GM12864 (cell line): ENCODE measurements at places on chromosomes 1 and 21.

GRCh38 chr1:43274125-43274803, 4.5 kb downstream of the TMEM125 start:
- no peak for DNase-seq

GRCh38 chr1:95497566-95497965, 263.6 kb downstream of the RWDD3 start:
- DNase-seq, result no peak

GRCh38 chr1:186094172-186094571, 280.9 kb downstream of the TPR start:
- no peak for DNase-seq

DNA sequence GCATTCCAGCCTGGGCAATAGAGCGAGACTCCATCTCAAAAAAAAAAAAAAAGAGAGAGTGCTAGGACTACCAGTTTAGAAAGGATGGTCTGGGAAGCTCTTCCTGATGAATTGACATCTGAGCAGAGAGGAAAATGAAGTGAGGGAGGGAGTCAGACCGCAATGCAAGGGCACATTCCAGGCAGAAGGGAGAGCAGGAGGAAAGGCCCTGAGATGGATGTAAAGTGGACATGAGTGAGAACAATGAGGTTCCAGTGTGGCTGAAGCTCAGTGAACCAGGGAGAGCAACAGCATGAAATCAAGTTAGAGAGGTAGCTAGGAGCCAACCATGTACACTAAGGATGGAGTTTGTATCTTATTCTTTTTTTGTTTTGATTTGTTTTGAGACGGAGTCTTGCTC, 55.9 kb upstream of the SPOCD1 start:
- DNase-seq, result no peak

GRCh38 chr1:230493264-230493663, 67.1 kb upstream of the PGBD5 start:
- no peak for DNase-seq

DNA sequence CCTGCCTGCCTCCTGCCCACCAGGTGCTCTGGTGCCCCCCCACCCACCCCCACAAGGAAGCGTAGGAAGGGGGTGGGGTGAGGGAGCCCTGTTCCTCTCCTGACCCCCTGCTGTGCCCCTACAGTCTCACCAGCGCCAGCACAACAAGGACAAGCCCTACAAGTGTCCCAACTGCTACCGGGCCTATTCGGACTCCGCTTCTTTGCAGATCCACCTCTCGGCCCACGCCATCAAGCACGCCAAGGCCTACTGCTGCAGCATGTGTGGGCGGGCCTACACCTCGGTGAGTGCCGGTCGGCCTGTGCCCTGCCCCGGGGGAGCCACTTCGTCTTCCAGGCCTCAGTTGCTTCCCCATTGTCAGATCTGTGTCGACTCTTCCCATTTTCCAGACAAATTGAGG, 25.9 kb downstream of the A3GALT2 start:
- DNase-seq, result no peak

DNA sequence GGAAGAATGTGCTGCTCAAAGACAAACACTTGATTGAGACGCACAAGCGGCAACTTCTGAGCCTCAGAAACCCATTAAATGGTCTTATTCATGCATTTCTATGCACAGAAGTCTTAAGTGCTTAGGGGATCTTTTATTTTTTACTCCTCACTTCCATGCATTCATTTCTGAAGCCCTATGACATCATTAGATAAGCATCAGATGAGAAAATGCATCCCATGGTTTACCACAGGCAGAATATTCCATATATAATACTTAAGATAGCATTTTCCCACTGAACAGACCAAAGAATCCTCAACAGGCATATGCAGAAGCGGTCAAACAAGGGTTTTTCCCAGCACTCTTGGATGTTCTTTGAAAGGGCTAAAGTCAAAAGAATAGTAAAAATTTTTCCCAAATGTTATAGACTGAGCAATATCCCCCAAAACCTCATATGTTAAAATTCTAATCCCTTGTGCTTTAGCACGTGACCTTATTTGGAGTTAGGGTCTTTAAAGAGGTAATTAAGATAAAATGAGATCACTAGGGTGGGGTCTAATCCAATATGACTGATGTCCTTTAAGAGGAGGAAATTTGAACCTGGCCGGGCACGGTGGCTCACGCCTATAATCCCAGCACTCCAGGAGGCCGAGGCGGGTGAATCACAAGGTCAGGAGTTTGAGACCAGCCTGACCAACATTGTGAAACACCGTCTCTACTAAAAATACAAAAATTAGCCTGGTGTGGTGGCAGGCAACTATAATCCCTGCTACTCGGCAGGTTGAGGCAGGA, 22.6 kb upstream of the FAM89A start:
- no peak for DNase-seq

DNA sequence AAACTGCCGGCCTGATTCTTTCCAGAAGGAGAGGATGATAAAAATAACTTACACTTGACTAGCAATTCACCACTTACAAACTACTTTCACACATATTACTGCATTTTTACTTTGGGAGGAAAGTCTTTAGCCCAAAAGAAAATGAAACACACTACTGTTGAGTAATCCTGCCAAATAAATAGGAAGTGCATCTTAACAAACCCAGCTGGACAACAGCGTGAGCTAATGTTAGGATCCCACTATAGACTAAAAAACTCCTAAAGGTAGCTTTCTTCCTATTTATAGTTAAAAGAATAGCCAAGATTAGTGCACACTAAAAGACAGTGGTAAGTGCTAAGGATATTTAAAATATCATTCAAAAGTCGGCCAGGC, 83.8 kb downstream of the HSF2BP start:
- DNase-seq, result no peak

DNA sequence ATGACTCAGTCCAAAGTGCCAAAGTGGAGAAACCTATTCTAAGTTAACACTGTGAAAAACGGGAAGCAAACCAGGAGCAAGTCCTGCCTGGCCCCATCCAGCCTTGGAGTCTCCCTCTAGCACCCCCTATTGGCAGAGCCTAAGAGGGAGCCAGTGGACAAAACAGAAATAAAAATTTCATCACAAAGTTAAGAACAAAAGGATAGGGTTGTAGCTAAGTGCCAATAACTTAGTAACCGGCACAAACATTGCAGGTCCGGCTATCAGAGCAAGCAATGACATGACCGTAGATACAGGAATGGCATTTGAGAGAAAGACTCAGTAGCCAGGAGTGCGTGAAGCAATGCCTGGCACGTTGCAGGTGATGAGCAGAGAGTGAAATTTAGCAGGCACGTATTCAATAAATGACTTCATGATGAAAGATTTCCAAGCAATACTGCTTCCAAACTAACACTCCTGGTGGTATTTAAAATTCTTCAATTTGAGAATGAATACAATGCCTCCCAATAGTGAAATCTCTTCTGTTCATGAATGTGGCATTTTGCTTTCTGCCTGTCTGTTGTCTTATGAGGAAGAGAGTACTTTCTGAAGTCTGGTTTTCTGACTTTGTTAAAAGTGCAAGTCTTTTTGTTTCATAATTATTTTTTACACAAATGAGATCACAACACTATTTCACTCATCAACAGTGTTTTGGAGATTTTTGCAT, 391.0 kb downstream of the OMA1 start:
- DNase-seq, result no peak

GRCh38 chr1:143497374-143497747, 474.4 kb downstream of the FAM72C start:
- no peak for DNase-seq

GRCh38 chr1:185040408-185040735, 5.0 kb upstream of the RNF2 start:
- DNase-seq, result no peak

- DNase-seq, result no peak
Observed at GRCh38 chr1:229030630-229031029, 240.3 kb upstream of the RAB4A start.

DNA sequence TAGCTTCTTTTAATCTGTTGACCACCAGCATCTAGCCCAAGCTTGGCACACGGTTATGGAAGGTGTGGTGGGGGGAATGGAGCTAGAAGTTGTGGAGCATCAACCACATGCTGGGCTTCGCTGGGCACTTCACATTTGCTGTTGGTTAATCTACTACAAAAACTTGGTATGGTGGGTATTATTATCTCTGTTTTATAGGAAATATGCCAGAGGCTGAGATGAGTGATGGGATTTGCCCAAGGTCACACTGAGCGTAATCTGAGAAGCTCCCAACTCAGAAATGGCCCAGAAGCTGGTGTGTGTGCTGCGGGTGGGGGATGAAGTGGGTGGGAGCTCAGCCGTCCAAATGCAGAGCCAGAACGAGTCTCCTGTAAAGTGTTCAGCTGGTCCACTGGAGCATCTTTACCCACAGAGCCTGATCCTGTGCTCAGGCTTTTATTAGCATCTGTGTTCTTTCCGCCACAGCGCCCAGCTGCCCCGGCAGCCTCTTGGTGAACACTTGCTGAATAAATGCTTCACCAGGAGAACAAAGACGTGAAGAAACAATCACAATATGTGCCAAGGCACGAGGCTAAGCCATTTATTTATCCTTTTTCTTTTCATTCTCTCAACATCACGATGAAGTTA, 98.6 kb upstream of the JUN start:
- DNase-seq, result no peak

- DNase-seq, result no peak
Observed at GRCh38 chr1:5962265-5963105, 29.7 kb downstream of the NPHP4 start.

- no peak for DNase-seq
Observed at GRCh38 chr21:37551331-37551992, 184.9 kb downstream of the DYRK1A start.

- DNase-seq, result no peak
Observed at GRCh38 chr1:21659099-21659923, 9.8 kb downstream of the RAP1GAP start.

- DNase-seq, result no peak
Observed at GRCh38 chr1:181972256-181972655, 89.3 kb downstream of the ZNF648 start.

DNA sequence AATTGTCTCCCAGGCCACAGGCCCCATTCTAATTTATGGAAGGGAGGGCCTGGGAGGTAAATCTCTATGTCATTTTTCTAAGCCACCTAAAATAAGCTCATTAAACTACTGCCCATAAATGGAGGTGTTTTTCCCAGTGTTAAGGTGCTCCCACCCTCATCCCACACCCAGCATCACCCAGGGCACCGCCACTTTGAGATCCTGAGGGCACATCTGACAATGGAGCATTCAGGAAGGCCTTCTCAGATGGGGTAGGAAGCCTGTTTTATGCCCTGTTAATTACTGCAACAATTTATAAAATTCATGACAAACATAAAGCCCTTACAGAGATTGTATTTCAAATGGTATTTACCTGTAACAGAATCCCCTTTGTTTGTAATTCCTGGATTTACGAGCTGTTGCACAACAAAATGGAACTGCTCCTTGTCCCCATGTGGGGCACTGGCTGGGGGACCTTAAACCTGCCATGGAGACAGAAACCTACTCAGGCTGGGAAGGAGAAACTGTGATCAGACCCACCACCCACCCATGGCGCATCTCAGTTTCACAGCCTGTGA, 319.5 kb upstream of the USP24 start:
- DNase-seq, result no peak

DNA sequence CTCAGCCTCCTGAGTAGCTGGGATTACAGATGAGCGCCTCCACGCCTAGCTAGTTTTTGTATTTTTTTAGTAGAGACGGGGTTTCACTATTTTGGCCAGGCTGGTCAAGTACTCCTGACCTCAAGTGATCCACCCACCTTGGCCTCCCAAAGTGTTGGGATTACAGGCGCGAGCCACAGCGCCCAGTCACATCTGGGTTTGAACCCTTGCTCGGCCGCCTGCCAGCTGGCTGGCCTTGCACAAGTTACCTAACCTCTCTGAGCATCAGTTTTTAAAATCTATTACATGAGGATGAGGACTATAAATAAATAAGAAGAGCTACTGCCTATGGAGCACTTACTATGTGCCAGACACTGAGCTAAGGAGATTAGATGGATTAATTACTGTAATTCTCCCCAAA, 17.7 kb upstream of the PADI2 start:
- no peak for DNase-seq

DNA sequence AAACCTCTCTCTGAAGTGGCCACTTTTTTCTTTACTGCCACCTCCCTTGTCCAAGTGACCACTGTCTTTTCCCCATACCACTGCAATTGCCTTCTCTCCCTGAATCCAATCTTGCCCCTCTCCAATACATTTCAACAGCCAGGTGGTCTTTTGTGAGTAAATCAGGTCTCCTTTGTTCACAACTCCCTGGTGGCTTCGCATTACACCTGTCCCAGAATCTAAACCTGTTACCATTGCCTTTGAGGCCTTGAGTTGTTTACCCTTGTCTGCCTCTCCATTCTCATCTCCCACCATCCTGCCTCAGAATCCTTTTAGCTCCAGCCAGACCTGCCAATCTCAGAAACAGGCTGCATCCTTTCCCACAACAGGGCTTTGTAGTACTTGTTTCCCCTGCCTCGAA, 21.8 kb upstream of the DYNLT5 start:
- DNase-seq, result no peak

DNA sequence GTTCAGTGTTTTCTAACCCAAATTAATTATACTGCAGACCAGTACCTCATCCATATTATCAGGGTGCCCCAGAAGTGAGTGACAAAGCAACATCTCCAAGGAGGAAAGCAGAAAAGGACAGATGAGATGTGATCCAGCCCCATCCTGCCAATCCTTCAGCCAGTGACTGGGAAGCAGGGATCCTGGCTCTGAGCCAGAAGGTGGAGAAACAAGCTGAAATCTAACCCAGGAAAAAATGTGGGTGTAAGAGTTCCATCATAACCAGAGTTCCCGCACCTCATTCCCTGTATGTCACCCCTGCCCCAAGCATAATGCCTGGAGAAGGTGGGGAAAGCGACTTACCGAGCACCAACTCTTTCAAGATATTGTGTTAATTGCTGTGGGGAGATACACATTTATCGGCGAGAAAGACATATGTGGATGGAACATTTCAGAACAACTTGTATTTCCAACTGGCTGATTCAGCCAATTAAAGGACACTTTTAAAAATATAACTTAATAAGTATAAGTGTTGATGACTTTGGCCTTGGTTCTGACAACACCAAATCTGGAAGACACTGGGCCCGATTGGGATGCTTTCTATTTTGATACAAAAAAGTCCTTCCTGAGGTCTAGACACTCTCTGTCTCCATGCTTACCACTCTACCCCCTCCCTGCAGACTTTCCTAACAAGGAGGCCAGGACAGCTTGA, 14.9 kb downstream of the PLEKHA6 start:
- no peak for DNase-seq

DNA sequence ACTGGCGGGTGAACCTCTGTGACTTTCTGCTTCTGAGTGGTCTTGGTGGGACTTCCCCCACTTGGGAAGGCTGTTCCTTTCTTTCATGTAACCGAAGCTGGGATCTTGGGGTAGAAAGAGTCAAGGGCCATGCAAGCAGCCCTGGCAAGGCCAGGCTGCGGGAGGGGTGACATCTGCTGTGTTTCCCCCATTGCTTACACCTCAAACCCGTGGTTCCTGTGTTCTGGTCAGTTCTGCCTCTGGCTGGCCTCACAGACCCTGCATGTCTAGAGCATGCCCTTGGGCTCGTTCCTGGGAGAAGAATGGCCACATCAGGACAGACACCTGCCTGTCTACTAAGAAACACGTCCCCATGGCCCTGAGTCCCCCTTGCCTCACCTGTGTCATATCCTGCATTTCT, 207.7 kb downstream of the DYRK1A start:
- DNase-seq, result no peak

GRCh38 chr1:11674488-11674887, 6.5 kb downstream of the MAD2L2 start:
- DNase-seq, result no peak

GRCh38 chr1:234229581-234230387, 143.5 kb upstream of the COA6 start:
- DNase-seq, result no peak

- DNase-seq, result no peak
Observed at GRCh38 chr1:188660572-188660971, 1817.1 kb downstream of the BRINP3 start.

- DNase-seq, result no peak
Observed at GRCh38 chr1:236282425-236282716, 613 bp upstream of the ERO1B start.

GRCh38 chr1:67559222-67559700, 125.7 kb upstream of the GADD45A start:
- no peak for DNase-seq
